ENCODE measurements at places on chromosomes 2 and 18.

DNA sequence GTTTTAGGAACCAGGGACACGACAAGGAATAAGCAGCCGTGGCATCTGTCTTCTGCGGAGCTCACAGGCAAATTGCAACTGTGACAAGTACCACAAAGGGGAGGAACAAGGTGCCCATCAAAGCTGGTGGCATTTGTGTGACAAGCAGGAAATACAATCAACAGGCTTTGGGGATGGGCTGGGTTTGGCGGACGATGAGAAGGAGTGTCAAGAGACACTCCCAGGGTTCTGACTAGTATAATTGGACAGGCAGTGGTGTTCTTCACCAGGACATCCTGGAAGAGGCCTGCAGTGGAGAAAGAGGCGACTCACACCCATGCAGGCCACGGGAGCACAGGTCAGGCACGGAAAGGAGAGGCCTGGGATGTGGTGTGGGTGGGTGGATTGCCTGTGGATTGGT lies 14.2 kb upstream of the SPATA3 start:
- no peak for DNase-seq

GRCh38 chr2:174344716-174345461 lies 10.1 kb downstream of the SP9 start:
- DNase-seq: peak; percentile 53

- no peak for DNase-seq
Measured at GRCh38 chr18:76750917-76751890, 71.2 kb upstream of the ZNF236 start.

DNA sequence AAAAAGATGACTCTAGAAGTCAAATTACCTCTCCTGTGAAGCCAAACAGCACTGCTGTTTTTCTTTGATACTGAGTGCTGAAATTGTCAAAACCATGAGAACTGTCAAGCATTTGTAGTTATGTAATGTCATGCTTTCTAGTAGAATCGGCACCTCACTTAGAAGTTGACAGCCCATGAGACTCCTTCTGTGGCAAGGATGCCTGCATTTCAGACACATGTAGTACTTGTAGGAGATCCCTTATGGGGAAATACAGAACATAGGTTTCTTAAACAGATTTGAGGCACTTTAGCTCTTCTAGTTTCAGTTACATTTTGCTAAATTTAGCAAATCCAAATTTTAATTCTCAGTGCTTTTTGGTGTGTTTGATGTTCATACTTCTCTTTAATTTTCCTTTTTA lies 15.7 kb downstream of the ZNF407 start:
- no peak for DNase-seq

DNA sequence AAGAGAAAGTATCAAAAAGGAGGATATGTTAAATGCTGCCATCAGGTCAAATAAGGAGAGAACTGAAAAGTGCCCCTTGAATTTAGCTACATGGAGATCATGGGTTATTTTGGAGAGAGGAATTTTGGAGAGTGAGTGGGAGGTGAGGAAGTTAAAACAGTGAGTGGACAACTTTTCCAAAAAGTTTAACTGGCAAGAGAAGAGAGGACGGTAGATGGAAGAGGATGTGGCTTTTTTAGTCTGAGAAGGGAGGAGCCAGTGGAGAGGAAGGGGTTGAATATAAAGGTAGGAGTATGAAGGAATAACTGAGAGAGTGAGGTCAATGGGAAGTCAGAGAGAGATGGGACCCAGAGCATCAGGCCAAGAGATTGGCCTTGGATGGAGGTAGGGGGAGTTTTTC lies 62.5 kb upstream of the NFE2L2 start:
- no peak for DNase-seq

DNA sequence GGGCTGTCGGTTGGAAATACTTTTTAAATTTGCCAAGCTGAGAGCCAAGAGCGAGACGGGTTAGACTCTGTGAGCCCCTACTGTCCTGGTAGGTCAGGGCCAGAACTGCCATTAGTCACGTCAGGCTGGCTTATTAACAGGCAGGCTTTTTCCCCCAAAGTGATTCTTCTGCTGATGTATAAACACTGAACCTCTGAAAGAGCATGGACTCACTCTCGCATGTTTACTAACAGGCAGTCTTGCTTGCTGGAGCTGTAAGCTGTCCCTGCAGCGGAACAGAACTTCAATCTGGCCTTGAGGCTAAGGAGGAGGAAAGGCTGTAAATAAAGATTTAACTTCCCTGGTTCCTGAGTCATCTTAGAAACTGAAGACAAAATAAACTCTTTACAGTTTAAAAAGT lies 288.4 kb downstream of the PIEZO2 start:
- DNase-seq: no peak

- no peak for DNase-seq
Measured at GRCh38 chr18:52000435-52000834, 339.6 kb upstream of the DCC start.

GRCh38 chr18:34592961-34593382 lies 117.1 kb upstream of the DTNA start:
- DNase-seq: peak; percentile 27
